ENCODE measurements at places on chromosomes 5 and 9. TPM values are rescaled to one million over a fixed set of nuclear protein-coding genes. Genes with fewer than 3 reads are reported as not detected.

GRCh38 chr5:38845526-38846378 lies at the start of gene OSMR:
TSS of gene OSMR (plus strand) at chr5:38846012. CDS start at chr5:38869045, 23,033 bp downstream.
- DNase-seq, result peak; percentile 73

GRCh38 chr9:121620777-121621449 lies 30.5 kb upstream of the DAB2IP start:
- peak; percentile 44 for DNase-seq

GRCh38 chr5:68344447-68345111 lies 129.0 kb downstream of the PIK3R1 start:
- DNase-seq, result no peak

- DNase-seq, result no peak
Observed at GRCh38 chr9:109859447-109859846, 79.4 kb downstream of the PALM2AKAP2 start.

- DNase-seq, result peak; percentile 31
Observed at GRCh38 chr5:142065273-142065672, 43.3 kb upstream of the NDFIP1 start.

GRCh38 chr5:146529984-146530383 lies 14.0 kb upstream of the GPR151 start:
- DNase-seq, result no peak

DNA sequence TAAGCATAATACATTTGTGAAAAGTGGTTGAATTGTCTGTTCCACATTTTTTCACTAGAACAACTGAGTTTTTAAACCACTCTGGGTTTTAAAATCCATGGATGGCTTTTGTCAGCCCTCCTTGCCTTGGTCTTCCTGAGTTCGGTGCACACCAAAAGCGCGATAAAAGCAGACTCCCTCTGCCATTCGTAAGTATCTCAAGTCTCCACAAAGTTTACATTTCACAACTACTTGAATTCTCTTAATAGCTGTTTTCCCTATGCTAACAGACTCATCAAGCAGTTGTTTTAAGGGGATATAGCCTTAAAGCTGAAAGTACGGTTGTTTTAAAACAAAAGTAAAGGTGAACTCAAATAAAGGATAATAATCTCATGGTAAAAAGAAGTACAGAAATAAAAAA lies 52.9 kb downstream of the GLIS3 start:
- DNase-seq, result no peak

DNA sequence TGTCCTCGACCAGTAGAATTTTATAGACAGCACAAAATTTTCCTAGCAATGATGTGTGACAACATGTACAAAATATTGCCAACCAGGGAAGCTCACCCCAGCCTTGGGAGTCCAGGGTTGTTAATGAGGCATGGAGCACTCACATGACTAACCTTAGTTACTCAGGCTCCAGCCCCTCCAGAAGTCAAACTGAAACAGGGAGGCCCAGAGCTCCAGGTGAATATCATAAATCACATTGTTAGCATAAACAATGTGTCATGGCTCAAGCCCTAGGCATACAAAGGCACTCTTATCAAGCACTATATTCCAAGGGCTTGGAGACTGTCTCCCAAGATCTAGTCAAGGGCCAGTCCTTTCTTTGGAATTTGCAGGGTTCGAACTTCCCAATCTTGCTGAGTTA lies 44.4 kb downstream of the TNFAIP8 start:
- DNase-seq, result no peak

GRCh38 chr9:136562746-136563495 lies 17.1 kb upstream of the NOTCH1 start:
- DNase-seq, result no peak

GRCh38 chr5:67221487-67222242 lies 25.1 kb upstream of the CD180 start:
- no peak for DNase-seq

- no peak for DNase-seq
Observed at GRCh38 chr9:20437476-20437875, 184.8 kb downstream of the MLLT3 start.

- DNase-seq, result no peak
Observed at GRCh38 chr9:122212473-122213004, 16.2 kb downstream of the LHX6 start.

PTGER4 gene
- 0.26 TPM for total RNA-seq

RELL2 gene
- total RNA-seq, result 17.4 TPM
